ENCODE measurements at places on chromosomes 4 and X. TPM values are rescaled to one million over a fixed set of nuclear protein-coding genes. Genes with fewer than 3 reads are reported as not detected.

FGA gene
- not detected for total RNA-seq

DNA sequence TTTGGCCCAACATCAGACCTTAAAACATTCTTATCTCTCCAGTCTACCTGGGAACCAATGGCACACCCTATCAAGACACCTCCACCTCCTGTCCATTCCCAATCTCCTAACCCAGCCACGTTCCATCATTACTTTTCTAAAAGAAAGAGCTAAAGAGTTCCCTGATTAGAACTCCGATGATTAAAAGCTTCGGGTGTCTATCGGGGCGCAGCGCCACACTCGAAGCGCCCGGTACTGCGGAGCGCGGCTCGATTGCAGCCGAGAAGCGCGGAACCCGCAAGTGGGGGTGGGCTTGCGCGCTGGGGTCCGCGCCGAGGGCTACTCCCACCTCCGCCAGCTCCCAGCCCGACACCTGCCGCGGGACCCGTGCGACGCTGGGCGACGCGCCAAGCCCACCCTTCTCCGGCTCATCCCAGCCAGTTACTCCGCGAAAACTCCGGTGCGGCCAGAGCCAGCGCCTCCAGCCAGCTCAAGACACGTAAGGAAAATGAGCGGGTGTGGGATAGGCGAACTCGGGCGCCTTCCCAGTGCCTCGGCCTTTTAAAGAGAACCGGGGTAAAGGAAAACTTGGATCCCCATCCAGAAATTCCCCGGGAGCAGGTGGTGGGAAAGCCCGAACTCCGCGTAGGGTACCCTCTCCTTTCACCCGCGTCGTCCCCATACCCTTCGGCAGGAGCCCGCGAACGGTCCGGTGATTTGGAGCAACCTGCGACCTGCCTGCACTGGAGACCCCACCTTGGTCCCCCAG lies 593 bp downstream of the NPY1R start:
- no peaks in the 10 kb centered on the region for H3K36me3 ChIP-seq
- peaks cover 38% of the 10 kb centered on the region for H3K27me3 ChIP-seq
- H3K4me1 ChIP-seq, result peaks cover 14% of the 10 kb centered on the region
- DNase-seq, result peak; percentile 23
- H3K27ac ChIP-seq, result no peak overlapping the region

MMRN1 gene
- 0.11 TPM for total RNA-seq

FGF2 gene
- total RNA-seq, result 1.2 TPM

NPFFR2 gene
- not detected for total RNA-seq

DNA sequence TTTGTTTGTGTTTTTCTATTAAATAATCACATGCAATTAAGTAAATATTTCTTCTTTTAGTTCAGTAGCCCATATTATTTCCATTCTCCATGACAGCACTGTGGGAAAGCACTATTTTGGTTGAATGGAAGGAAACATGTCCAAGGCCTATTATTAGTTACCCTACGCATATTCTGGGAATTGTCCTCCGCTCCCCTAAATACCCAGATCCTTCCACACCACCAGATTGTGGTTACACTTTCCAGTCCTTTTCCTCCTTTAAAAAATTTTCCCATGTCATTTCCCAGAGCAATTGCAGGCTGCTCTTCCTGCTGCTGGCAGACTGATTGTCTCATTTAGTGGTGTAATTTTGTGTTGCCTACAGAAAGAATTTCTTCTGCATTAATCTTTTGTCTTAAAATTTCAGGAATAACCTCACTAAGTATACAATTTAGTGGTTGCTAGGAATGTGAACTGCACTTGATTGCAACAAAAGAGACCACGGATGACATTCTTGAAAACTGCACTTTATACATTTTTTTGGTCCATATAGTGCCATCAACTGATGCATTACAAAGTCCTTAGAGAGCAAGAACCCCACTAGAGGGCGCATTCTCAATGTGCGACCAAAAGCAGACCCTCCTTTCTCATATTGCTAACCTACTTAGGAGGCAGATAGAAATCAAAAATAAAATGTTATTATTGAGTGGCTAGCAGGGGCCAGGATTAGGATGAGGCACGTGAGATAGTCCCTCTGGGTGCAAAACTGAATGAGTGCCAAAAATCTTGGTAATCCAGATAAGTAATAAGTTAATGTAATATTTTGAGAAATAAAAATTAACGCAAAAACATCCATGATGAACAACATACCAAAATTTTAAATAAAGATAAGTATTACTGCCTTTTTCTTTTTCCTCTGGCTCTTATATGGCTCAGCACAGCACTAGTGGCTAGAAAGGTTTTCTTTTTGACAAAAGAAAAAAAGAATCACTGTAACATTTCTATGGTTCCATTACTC lies 98.8 kb upstream of the IQCM start:
- no peaks in the 10 kb centered on the region for H3K36me3 ChIP-seq
- peak; percentile 55 for DNase-seq
- no peaks in the 10 kb centered on the region for H3K4me1 ChIP-seq
- no peak overlapping the region for H3K27ac ChIP-seq
- H3K4me3 ChIP-seq, result no peak overlapping the region

DNA sequence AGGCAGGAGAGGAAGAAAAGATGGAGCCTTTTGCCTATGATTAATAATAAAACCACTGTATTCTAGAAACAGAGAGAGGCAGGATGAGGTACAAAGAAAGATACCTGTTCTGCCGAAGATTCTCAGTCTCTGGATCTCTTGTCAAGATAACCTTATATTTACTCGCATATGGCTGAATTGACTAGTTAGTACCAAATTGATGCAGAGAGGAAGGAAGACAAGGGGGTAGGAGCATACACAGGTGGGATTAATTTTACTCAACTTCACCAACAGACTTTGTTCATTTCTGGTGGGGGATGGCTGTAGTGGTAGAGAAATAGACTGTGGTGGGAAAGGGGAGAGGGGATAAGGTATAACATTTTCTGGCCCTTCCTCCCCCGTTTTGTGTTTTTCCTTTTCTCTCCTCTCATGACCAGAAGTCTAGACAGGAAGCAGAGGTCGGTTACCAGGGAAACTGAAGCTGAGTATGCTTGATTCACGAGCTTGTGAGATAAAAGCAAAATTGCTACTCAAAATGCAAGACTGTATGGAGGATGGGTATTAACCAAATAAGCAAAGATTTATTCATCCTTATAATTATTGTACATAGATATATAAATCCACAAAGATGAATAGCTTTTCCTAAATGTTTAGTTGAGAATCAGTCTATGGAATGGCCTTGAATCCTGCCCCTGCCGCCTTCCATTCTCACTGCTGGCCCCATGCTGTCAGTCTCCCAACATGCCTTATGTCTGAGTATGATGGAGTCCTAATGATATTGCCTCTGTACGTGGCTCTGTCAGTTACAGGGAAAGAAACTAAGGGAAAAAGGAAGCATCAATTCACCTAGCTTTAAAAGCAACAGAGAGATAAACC lies 17.8 kb upstream of the PAGE2B start:
- peak overlapping the region; percentile 46 for H3K4me3 ChIP-seq
- H3K4me1 ChIP-seq, result peaks cover 18% of the 10 kb centered on the region
- peak overlapping the region; percentile 21 for H3K27ac ChIP-seq
- no peaks in the 10 kb centered on the region for H3K27me3 ChIP-seq

ADAMTS3 gene
- not detected for total RNA-seq

DNA sequence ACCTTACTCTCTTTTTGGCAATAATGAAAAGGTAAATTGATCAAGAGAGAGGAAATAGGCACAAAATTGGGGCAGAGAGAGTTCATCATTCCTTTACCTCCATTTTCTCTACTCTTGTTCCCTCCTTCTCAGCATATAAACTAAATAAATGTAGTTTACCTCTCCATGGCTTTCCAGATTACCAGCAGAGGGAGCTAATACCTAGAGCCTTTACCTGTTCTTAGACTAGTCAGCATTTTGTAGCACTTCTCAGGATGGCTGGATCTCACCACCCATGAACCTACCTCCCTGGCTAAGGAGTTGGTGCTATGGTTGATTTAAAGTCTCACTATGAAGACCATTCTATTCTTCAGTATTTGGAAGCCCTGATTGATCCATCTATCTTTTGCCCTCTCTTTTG lies 15.7 kb downstream of the OFD1 start:
- peaks cover 31% of the 10 kb centered on the region for H3K36me3 ChIP-seq
- peak; percentile 10 for DNase-seq
- no peak overlapping the region for H3K4me3 ChIP-seq
- H3K4me1 ChIP-seq, result peaks cover 18% of the 10 kb centered on the region

ADH1C gene
- not detected for total RNA-seq
